Fibroblast of lung (primary cell): ENCODE measurements at places on chromosomes 7 and 10. TPM values are rescaled to one million over a fixed set of nuclear protein-coding genes. Genes with fewer than 3 reads are reported as not detected.

ENKUR gene
- under 0.01 and 0.17 TPM in 2 replicates for total RNA-seq

EN2 gene
- under 0.01 TPM in 1 of 2 replicates, not detected in the other for total RNA-seq

GRCh38 chr10:17029581-17030271 is 99.9 kb downstream of the CUBN start:
- peaks cover 17% of the 10 kb centered on the region for H3K4me1 ChIP-seq
- no peaks in the 10 kb centered on the region for H3K36me3 ChIP-seq
- H3K27me3 ChIP-seq = no peaks in the 10 kb centered on the region

DNA sequence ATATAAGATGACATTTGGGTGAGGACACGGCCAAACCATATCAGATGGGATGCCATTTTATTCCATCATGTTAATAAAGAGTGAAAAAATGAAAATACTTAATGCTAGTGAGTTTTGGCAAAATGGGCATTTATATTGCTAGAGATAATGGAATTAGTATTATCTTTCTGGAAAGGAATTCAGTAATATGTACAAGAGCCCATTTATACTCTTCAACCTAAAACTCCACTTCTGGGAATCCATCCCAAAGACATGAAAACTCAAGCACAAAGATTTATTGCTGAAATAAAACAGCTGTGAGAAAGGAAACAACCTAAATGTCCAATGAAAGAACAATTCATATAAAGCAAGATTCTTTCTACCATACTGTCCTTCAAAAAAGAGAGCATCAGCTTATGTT is 96.0 kb upstream of the TMEM168 start:
- DNase-seq = no peak
- no peaks in the 10 kb centered on the region for H3K4me1 ChIP-seq
- H3K4me3 ChIP-seq = no peak overlapping the region
- no peaks in the 10 kb centered on the region for H3K27me3 ChIP-seq
- no peak overlapping the region for H3K27ac ChIP-seq

GRCh38 chr10:17244700-17245365 is 16.8 kb downstream of the VIM start:
- H3K36me3 ChIP-seq = no peaks in the 10 kb centered on the region
- no peaks in the 10 kb centered on the region for H3K4me1 ChIP-seq
- no peak overlapping the region for H3K27ac ChIP-seq
- no peak overlapping the region for H3K4me3 ChIP-seq
- no peaks in the 10 kb centered on the region for H3K27me3 ChIP-seq
- no peak for DNase-seq

FAM180A gene
- 24.4 and 38.5 TPM in 2 replicates for total RNA-seq

DNA sequence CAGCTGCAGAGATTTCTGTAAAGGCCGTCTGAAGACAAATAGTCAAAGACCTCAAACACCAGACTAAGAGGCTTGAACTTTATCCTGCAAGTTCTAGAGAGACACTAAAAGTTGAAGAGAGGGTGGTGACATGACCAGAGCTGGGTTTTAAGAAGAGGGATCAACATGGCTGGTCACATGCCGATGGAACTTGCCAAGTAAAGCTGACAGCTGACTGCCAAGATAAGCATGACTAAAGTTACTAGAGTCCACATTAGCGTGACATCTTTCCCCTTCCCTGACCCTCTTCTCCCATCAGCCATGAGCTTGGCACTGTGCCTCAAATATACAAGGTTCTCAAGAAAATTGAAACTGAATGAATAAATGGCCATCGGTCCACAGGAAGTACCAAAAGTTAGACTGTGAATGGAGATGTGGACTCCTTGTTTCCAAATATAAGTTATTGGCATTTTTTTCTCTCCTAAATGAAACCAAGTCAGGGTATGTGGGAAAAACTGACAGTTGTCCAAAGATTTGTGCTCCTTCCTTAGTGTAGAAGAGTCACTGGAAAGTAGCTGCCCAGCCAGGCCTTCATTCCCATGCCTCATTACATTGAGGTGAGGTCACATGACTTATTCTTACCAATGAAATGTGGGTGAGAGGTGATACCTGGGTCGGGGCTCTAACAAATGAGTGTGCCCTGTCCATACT is 24.5 kb downstream of the XPNPEP1 start:
- no peaks in the 10 kb centered on the region for H3K36me3 ChIP-seq
- peaks cover 17% of the 10 kb centered on the region for H3K4me1 ChIP-seq
- peak overlapping the region; percentile 32 for H3K27ac ChIP-seq
- H3K27me3 ChIP-seq = no peaks in the 10 kb centered on the region
- no peak overlapping the region for H3K4me3 ChIP-seq

DNA sequence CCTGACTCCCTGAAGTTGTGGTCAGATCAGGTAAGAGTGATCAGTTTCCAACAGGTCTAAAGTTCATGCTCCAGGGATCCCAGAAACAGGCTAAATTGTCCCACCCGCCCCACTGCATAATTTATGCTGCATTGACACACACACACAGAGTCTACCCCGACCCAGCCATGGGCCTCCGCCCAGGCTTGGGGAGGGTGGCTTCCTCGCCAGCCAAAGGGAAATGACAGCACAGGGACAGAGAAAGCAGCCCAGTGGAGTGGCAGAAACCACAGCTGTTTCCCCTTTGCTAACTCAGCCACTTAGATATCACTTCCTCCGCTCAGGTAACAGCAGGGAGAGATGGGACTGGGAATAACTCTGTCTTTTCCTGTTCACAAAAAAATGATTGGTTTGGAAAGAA is 9.4 kb downstream of the SH3PXD2A start:
- DNase-seq = no peak
- no peak overlapping the region for H3K4me3 ChIP-seq
- no peaks in the 10 kb centered on the region for H3K27me3 ChIP-seq
- no peak overlapping the region for H3K27ac ChIP-seq
- H3K4me1 ChIP-seq = peaks cover 23% of the 10 kb centered on the region

- no peaks in the 10 kb centered on the region for H3K36me3 ChIP-seq
- no peaks in the 10 kb centered on the region for H3K4me1 ChIP-seq
- no peak for DNase-seq
- no peak overlapping the region for H3K4me3 ChIP-seq
- H3K27me3 ChIP-seq = no peaks in the 10 kb centered on the region
- H3K27ac ChIP-seq = no peak overlapping the region
Measured at GRCh38 chr7:95295397-95295796, 28.9 kb downstream of the PON1 start.

SRGN gene
- 147 and 363 TPM in 2 replicates for total RNA-seq

HABP2 gene
- total RNA-seq = not detected in 2 replicates

NUTM2D gene
- total RNA-seq = 1.0 and 1.3 TPM in 2 replicates

GRCh38 chr10:71725998-71726579 is 6.5 kb upstream of the C10orf105 start:
- H3K4me3 ChIP-seq = no peak overlapping the region
- DNase-seq = peak; percentile 67
- no peak overlapping the region for H3K27ac ChIP-seq
- no peaks in the 10 kb centered on the region for H3K36me3 ChIP-seq
- peaks cover 3% of the 10 kb centered on the region for H3K27me3 ChIP-seq

GRCh38 chr10:33187427-33187999 is 147.0 kb downstream of the NRP1 start:
- peaks cover 30% of the 10 kb centered on the region for H3K36me3 ChIP-seq
- H3K4me1 ChIP-seq = no peaks in the 10 kb centered on the region
- DNase-seq = no peak
- H3K4me3 ChIP-seq = no peak overlapping the region

ANLN gene
- 6.2 and 21.5 TPM in 2 replicates for total RNA-seq

ANXA8 gene
- total RNA-seq = 0.26 TPM in 1 of 2 replicates, not detected in the other

PLXDC2 gene
- total RNA-seq = 5.1 and 12.3 TPM in 2 replicates

IRF5 gene
- total RNA-seq = 0.33 TPM in 1 of 2 replicates, not detected in the other

- no peaks in the 10 kb centered on the region for H3K4me1 ChIP-seq
- H3K27me3 ChIP-seq = no peaks in the 10 kb centered on the region
- no peak overlapping the region for H3K27ac ChIP-seq
- DNase-seq = no peak
Measured at GRCh38 chr7:23404546-23405239, 65.6 kb downstream of the IGF2BP3 start.

BLNK gene
- total RNA-seq = 0.33 and 0.51 TPM in 2 replicates

DNA sequence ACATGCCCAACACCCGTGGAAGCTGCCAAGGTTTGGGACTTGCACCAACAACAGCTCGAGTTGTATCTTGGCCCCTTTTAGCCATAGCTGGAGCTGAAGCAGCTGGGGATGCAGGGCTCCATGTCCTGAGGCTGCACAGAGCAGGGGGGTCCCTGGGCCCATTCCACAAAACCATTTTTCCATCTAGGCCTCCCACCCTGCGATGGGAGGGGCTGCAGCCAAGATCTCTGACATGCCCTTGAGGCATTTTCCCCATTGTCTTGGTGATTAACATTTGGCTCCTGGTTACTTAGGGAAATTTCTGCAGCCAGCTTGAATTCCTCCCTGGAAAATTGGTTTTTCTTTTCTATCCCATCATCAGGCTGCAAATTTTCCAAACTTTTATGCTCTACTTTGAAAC is 637.8 kb upstream of the VSTM2A start:
- no peak overlapping the region for H3K4me3 ChIP-seq
- no peak overlapping the region for H3K27ac ChIP-seq
- no peaks in the 10 kb centered on the region for H3K36me3 ChIP-seq
- no peaks in the 10 kb centered on the region for H3K27me3 ChIP-seq
- H3K4me1 ChIP-seq = no peaks in the 10 kb centered on the region

DNA sequence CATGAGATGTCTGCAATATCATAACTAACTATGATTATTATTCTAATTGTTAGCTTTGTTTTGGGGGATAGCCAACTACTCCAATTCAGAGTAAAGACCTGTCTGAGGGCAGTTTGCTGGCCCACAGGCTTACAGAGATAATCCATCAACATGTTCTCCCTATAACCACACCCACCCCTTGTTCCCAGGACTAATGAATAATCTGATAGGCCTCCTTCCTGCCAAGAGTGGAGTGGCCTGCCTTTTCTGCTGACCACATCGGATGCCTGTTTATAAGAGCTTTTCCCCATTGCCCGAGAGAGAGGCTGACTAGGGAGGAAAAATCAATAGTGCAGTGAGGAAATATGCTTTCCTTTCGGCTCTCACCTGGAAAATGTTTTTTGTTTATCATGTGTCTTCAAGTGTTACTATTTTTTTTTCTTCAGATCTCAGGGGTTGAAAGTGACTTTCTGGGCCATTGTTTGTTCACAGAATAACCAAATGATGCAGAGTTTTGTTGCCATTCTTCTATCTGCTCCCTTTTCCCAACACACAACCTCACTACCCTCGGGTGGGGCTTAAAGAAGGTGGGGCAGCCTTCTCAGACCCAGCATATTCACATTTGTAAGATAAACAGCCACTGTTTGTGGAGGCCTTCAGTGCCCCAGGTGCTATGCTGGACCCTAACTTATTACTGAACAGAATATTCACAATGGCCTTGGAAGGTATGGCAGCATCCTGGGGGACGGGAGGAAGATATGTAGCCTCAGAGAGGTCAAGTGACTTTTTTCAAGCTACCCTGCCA is 38.4 kb downstream of the PLPP4 start:
- H3K4me1 ChIP-seq = no peaks in the 10 kb centered on the region
- DNase-seq = no peak
- no peak overlapping the region for H3K27ac ChIP-seq
- H3K4me3 ChIP-seq = no peak overlapping the region

- H3K4me1 ChIP-seq = peaks cover 17% of the 10 kb centered on the region
- peak overlapping the region; percentile 2 for H3K4me3 ChIP-seq
- DNase-seq = peak; percentile 61
Measured at GRCh38 chr7:825386-825785, 6.9 kb upstream of the SUN1 start.

GRCh38 chr10:5817322-5818047 is 4.3 kb upstream of the GDI2 start:
- no peak overlapping the region for H3K27ac ChIP-seq
- H3K27me3 ChIP-seq = no peaks in the 10 kb centered on the region
- no peak for DNase-seq
- no peak overlapping the region for H3K4me3 ChIP-seq
- no peaks in the 10 kb centered on the region for H3K36me3 ChIP-seq
